Cardiac fibroblast (primary cell): ENCODE measurements at places on chromosomes 4 and X.

DNA sequence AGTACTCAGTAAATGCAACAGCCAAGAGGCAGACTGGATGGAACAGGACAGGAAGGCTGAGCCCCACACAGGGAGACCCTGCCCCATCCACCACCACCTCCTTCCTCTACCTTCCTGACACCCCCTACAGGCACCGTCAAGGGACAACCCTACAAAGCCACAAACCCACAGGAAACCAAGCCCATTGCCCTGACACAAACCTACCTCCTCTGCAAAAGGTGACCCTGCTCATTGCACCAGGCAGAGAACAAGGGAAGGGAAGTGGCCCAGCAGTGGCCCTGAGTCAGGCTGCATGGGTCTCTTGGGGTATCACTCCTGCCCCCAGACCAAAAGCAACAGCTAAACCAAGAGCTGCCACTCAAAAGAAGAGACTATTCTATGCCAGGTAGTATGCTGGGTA is 21.0 kb downstream of the JAKMIP1 start:
- no peak for DNase-seq

DNA sequence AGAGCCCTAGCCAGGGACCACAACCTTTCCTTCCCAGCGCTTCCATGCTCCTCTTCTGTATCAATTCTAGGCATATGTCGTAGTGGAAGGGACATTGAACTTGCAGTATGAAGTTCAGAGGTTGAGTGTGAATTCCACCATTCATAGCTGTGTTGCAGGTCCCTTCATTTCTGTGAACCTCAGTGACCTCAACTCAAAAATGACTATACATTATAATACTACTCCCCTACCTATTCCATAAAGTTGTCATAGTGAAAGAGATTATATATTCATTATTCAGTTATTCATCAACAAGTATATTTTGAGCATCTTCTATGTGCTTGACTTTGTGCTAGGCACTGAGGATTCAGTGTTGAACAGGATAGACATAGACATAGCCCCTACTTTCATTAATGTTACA is 28.0 kb downstream of the SH3BGRL start:
- no peak for DNase-seq

GRCh38 chrX:121150217-121150616 is 102.8 kb downstream of the GLUD2 start:
- no peak for DNase-seq

DNA sequence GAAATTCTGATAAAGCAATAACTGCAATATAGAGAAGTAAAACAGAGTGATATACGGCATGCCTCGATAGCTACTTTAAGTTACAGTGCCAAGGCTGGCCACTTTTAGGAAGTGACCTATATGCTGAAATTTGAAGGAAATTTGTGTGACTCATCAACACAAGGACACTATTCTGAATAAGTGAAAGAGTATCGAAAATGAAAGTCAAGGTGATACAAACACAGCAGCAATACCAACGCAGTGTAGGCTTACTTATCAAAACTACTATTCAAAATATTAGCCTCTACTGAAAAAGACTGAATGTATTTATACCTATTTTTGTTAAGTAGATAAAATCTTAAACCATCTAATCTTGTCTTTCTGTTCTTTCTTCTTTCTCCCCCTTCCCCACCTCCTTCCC is 459.9 kb upstream of the GNPDA2 start:
- DNase-seq: no peak

DNA sequence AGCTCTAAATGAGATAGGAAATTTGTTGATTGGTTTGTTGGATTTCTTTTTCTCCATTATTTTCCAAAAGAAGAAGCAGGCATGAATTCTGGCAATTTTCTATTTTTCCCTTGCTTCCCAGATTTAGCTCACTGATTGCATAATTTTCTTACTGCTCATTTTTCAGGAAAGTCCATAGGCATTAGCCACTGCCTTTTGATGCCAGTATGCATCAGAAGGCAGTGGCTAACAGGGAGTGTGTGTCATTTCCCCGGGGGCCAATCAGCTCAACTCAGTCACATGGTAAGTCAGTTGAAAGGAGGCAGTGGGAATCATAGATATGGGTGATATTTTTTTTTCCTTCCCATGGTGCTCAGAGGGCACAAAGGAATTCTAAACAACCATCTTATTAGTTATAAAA is 156.7 kb downstream of the TRIML1 start:
- DNase-seq: peak; percentile 58

DNA sequence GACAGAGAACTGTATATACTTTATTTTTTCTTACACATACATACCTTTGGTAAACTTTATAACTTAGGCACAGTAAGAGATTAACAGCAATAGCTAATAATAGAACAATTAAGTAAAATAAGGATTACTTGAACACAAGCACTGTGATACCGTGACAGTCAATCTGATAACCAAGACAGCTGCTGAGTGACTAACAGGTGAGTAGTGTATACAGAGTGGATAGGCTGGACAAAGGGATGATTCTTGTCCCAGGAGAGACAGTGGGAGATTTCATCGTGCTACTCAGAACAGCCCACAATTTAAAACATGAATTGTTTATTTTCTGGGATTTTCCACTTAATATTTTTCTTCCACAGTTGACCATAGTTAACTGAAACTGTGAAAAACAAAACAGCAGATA is 411.8 kb downstream of the PPP1R2C start:
- no peak for DNase-seq

- DNase-seq: no peak
Measured at GRCh38 chrX:125953814-125954213, 212.3 kb downstream of the DCAF12L2 start.

DNA sequence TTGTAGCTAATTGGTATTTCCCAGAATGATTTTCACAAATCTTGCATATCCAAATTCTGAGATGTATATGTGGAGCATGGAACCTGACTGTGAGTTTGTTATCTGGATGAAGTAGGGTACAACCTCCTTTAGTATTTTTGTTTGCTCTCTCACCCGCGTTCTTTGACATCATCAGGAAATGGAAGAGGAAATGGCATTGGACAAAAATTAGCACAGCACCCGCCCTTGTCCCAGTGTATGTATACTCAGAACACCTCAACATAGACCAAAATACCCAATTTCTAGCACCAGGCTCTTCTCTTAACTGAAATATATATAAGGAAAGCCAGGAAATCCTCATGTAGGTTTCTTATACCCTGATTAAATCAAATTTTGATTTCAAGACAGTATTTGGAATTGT is 6.9 kb upstream of the PGRMC2 start:
- no peak for DNase-seq

- peak; percentile 54 for DNase-seq
Measured at GRCh38 chr4:171880136-171880535, 66.9 kb downstream of the GALNTL6 start.

DNA sequence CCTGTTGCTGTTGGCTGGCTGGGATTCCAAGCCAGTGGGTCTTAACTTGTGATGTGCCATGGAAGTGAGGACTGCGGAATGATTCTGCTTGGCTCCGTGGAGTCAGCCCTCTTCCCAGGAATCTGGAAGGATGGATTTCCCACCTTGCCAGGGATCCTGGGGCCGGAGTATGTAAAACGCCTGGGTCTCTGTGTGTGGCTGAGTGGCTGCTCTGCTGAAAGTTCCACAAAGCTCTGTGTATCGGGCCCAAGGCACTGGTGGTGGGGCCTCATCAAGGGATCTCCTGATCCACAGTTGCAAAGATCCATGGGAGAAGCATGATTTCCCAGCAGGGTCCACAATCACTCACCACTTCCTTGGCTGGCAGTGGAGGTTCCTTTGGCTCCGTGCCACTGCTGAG is 24.1 kb upstream of the TMEM271 start:
- DNase-seq: no peak

DNA sequence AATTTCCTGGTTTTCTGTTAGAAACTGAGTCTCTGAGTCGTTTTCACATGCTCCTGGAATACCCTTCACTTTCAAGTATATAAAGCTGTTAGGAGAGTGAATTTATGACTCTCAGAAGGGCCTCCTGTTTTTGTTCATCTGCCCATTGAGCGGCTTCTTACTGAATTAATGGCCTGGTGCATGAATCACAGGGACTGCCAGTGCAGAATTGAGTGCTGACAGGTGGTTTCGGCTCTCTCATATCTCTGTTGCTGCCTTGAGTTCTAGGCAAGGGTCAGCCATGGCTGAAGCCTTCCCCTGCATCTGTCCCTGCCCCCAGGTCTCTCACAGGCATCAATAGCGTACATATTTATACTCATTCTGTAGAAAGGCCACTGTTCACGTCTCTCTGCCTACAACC is 22.7 kb upstream of the SEPSECS start:
- DNase-seq: no peak

DNA sequence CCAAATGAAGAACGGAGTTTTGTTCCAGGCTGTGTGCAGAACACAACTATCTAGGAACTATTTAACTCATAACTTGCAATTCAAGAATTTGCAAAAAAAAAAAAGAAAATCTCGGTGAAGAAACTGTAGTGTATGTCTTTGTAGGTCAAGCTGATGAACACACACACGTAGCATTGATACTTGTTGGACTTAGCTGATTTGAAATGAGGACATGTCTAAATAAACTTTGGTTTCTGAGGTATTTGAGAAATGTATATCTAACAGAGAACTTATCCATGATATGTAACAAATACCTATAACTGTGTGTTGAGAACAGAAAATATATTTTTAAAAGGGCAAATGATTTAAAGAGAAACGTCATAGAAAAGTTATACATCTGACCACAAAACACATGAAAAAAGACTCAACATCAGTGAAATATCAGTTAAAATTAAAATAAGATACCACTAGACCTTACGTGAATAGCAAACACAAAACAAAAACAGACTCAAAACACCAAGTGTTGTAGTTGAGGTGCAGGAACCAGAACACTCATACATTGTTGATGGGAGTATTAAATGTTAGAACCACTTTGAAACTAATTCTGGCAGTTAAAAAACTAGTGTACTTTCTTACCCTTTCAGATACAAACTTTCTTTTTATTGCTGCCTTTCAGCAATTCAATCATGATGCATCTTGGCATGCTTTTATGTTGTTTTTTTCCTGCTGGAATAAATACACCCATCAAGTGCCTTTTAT is 1535.8 kb upstream of the PCDH10 start:
- no peak for DNase-seq

- peak; percentile 75 for DNase-seq
Measured at GRCh38 chr4:54065282-54066087, 1.1 kb upstream of the CHIC2 start.

GRCh38 chr4:147518846-147519767 is 38.2 kb downstream of the EDNRA start:
- DNase-seq: peak; percentile 90

DNA sequence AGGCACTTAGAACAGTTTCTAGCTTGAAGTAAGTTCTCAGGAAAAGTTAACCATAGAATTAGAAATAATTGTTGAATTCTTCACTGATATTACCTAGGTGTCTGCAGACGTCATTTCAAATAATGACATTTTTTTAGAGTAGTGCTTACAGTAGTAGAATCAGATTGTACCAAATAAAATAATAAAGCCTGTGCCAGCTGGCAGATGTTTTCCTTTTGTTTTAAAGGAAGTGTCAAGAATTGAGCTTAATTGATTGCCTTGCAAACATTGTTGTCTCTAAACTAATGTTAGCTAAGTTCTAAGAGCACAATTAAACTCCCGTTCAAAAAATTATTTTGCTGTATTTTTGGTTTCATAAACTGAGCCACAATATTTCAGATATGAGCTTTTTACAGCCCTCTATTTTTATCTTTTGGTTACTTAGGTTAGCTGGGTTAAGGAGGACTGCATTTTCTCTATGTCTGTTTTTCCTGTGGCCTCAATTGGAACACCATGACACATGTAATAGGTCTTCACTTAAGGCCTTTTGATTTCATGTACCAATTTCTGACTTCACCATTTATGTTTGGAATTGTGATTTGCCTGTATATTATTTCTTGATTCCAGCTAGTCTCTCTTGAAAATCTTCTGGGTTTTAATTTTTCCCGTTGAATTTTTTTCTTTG is 64.2 kb downstream of the DCUN1D4 start:
- no peak for DNase-seq

GRCh38 chr4:39469429-39470077 is 10.7 kb downstream of the LIAS start:
- DNase-seq: peak; percentile 88

- no peak for DNase-seq
Measured at GRCh38 chr4:108988464-108989195, 225.8 kb upstream of the ETNPPL start.

GRCh38 chr4:13670456-13671160 is 43.1 kb upstream of the BOD1L1 start:
- DNase-seq: peak; percentile 26

DNA sequence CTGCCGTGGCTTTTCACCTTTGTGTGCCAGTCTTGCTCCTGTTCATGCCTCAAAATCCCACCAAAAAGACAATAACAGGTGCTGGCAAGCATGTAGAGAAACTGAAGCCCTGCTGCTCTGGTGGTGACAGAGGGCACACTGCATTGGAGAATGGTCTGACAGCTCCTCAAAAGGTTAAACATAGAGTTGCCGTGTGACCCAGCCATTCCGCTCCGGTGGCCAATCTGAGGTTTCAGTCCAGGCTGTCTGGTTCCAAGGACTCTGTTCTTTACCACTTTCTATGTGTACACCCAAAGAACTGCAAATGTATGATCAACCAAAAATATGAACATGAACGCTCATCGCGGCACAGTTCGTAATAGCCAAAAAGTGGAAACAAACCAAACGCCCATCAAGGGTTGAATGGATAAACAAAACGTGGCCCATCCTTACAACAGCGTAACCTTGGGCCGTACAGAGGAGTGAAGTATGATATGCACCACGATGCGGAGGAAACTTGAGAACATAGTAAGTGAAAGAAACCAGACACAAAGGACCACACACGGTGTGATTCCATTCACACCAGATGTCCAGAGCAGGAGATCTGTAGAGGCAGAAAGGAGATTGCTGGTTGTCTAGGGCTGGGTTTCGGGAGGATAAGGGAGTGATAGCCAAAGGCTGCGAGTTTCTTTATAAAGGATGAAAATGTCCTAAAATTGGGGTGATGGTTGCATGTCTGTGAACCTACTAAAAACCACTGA is 33.6 kb upstream of the WFS1 start:
- no peak for DNase-seq

- DNase-seq: no peak
Measured at GRCh38 chrX:41314204-41314603, 19.8 kb upstream of the DDX3X start.

DNA sequence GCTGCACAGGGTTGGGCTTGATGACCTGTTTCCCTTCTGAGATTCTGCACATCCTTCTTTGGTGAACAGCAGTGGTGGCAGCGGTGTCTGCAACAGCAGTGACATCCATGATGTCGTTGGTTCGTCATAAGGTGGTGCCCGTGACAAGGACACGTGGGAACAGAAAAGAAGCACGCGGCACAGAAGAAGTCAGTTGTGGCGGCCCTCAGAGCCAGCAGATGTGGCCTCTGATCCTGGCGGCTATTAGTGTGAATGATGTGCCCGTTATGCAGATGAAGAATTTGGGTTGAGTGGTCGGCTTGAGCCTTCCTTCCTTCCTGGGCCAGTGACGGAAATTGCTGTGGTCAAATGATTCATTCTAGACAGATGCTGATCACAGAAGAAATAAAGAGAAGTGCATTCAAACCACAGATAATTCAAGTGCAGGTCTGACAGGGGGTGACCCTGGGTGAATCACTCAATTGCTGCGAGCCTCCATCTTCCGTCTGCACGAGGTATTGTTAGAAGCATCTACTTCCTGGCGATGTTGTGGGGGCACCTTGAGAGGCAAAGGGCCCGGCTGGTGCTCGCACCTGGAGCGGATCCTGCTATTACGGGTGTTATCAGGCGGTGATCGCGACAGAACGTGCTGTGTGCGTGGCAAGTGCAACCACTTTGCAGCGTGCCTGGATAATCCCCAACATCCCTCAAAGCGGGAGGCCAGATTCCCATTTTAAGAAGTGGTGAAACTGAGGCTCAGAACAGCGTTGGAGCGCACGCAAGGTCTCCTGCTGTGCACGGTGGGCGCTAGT is 215.2 kb upstream of the PSAPL1 start:
- peak; percentile 45 for DNase-seq
